Muscle of back (tissue), 13 donors: ENCODE measurements at places on chromosomes 13 and 19.
A peak's percentile ranks its signal among the peaks of the same experiment; 100 is the strongest.

- DNase-seq, result no peak
These were observed 22.4 kb upstream of the ARHGEF18 start for GRCh38 chr19:7326105-7326877.

- DNase-seq, result no peak
These were observed 245.2 kb downstream of the TBC1D4 start for GRCh38 chr13:75236774-75237173.

- peak; percentile 62 for DNase-seq
These were observed 1.5 kb upstream of the HCN2 start for GRCh38 chr19:588093-588740.

GRCh38 chr13:110562036-110562597 lies 595 bp upstream of the RAB20 start:
- no peak for DNase-seq

DNA sequence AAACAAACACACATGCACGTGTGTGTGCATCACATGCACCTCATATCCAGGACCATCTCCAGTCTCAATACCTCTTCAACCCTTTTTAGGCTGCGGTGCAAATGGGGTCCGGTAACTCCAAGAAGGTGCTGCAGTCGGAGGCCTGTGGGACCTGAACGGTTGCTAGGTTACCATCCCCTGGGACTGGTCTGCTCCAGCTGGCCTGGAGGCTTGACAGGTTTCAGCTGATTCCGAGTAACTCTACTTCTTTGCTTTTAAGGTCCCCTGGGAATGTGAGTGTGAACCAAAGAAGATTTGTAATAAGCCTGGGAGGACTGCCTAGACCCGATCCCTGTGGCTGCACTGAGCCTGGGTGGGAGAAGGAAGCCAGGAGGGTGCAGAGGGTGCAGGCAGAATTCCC lies 117.5 kb downstream of the CCNA1 start:
- peak; percentile 27 for DNase-seq

DNA sequence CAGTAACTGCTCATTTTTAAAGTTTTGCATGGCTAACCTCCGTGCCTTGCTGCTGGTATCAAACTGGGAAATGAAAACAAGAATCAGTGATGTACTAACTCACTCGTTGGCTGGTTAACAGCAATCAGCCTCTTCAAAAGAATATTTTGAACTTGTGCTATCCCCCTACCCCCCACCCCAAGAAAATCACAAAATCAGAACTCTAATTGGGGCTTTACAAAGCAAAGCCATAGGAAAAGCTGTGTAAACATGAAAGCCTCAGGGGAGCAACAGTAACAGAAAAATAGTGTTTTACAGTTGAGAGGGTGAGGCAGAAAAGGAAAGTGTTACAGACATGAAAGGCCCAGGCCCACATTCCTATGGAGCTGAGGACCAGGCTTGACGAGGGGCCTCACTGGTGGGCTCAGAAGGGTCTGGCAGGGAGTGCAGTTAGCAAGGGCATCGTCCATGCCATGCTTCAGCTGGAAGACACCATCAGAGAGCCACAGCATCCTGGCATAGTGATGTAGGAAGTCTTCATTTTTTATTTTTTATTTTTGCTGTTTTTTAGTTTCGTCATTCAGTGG lies 217.6 kb downstream of the PCCA start:
- DNase-seq, result no peak

DNA sequence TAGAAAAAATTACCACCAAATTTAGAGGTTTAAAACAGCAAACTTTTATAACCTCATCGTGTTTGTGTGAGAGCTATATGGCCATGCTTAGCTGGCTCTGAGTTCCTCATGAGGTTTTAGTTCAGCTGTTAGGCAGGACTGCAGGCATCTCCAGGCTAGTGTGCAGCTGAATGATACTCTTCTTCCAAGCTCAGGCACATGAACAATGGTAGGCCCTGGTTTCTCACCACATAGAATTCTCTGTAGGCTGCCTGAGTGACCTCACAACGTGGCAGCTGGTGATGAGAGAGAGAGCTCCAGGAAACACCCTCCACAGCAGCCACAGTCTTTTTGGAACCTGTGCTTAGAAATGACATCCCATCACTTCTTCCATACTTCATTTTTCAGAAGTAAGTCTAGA lies 540.6 kb upstream of the MIR17HG start:
- peak; percentile 37 for DNase-seq

DNA sequence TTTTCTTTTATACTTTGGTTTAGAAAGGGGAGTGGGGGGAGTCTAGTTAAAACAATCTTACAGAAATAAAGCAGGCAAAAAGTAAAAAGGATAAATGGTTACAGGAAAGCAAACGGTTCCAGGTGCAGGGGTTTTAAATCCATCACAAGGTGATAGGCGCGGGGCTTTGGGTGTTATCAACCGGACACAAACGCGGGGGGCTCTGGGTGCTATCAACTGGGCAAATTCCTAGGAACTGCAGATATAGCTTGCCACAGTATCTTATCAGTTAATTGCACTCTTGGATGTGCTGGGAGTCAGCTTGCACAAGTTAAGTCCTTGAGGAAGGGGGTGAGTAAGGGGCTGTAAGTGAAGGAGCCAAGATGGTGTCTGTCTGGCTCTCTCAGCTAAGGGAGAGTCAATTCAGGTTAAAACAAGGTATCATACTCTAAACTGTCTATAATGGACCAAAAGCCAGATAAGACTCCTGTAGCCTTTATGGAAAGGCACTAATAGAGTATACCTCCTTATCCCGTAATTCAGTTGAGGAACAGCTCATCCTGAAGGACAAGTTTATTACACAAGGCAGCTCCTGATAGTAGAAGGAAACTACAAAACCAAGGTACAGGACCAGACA lies 32.6 kb upstream of the ZSCAN5A start:
- no peak for DNase-seq

DNA sequence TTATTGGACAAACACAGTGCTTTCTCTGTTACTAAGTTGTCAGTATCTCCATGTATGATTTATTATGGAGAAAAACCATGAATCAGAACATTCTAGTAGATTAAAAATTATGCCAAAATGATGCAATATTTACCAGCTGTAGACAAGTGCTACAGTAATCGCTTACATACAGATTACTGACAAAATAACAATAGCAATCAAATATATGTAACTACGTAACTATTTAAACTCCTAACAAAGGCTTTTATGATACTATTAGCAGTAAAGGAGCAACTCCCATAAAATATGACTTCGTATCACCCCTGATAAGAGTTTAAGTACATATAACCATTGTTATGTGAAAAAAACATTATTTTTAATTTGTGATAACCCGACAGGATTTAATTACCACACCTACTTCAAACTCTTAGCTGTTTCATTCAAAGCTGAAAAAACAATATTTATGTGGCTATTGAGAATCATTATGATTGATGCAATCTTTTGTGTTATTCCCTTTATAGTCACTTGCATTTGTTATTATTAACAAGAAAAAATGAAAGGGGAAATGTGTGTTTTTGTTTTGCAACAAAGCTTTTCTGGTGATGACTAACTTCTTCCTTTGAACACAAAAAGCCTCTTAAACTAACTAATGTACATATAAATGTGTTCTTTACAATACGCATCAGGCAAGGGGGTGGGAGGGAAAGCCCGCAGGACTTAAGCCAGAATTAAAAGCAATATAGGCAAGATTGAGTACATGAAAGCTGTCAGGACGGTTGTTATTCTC lies 147.4 kb downstream of the ABCC4 start:
- DNase-seq, result no peak

GRCh38 chr13:85549819-85550218 lies 249.4 kb downstream of the SLITRK6 start:
- no peak for DNase-seq

DNA sequence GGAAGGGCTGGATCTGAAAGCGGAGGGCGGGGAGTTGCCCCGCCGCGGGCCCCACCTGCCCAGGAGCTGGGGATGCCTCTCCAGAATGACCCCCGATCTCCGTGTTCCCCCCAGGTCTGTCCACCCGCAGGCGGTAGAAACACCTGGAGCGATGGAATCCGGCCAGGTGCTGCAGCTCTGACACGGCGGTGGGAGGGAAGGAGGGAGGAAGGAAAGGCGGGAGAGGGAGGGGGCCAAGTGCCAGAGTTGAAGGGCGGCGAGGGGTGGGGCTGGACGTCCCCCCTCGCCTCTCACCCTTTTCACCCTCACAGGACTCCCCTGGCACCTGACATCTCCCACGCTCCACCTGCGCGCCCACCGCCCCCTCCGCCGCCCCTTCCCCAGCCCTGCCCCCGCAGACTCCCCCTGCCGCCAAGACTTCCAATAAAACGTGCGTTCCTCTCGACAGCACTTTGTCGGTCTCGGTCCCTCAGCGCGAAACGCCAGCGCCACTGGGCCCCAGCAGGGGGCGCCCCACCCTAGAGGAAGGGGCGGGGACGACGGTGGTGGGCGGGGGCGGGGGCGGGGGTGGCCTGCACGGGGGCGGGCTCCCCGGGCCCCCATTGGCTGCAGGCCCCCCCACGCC lies 337 bp upstream of the FXYD7 start:
- peak; percentile 47 for DNase-seq

DNA sequence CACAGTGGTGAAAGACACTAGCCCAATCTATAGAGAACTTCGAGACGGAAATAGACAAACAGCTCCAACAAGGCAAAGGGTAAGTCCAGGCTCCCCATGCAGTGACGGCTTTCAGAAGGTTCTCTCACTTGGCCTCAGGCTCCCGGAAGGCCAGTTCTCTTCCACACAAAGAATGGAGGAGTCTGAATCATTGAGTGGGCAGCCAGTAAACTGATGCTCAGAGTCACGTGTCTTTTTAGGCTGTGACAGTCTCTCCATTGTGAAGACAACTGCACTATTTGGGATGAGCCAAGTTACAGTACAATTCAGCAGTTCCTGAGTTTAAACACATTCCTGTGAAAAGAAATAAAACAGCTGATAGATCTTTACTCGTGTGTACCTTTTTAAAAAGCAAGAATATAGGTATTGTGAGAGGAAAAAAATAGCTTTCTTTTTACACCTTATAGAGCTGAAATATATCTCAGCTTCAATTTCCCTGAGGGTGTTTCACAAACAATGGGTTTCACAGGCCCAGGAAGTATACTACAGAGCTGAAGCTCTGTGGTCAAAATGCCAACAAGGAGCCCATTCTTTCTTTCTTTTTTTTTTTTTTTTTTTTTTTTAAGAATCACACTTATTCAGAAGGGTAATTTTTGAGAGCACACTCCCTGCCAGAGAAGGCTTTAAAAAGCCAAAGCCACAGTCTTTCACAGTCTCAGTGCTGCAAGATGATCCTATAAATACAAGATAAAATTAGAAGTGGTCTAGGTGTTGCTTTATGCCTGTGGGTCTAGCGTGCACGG lies 135.1 kb downstream of the FREM2 start:
- no peak for DNase-seq

- no peak for DNase-seq
These were observed 19.0 kb downstream of the NFIX start for GRCh38 chr19:13014101-13014920.

DNA sequence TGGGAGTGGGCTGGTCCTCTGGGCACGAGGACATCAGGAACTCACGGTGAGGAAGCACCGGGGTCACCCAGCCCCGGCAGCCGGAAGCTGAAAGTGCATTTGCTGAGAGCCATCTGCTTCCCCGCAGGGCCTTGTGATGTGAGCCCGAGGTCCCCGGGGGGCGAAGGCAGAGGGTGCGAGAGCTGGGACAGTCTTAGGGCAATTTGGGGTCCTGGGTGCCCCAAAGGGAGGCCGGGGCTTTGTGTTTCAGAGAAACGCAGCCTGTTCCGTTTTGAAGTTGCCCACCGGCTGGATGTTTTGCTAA lies 4.8 kb downstream of the F2RL3 start:
- DNase-seq, result peak; percentile 38
